GDM1 (cell line): ENCODE measurements at places on chromosomes 16 and 17.

- DNase-seq, result peak; percentile 52
Observed at GRCh38 chr17:49259663-49260010, 29.1 kb upstream of the PHOSPHO1 start.

DNA sequence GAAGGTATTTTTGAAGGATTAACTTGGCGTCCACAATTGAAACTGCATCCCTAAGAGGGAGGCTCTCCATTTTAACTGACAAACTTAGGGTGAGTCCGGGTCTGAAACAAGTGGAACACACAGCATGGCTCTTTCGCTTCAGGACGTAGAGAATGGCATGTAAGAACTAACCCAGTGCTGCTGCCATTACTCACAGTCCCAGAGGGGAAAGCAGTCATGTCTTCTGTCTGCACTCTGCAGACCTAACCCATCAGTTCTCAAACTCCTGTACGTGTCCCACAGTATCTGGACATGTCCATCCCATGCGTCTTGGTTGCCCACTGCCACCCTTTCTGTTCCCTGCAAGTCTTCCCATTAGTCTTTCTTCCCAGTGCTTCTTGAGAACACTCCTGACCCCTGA, 563 bp downstream of the ST6GALNAC1 start:
- DNase-seq, result no peak

DNA sequence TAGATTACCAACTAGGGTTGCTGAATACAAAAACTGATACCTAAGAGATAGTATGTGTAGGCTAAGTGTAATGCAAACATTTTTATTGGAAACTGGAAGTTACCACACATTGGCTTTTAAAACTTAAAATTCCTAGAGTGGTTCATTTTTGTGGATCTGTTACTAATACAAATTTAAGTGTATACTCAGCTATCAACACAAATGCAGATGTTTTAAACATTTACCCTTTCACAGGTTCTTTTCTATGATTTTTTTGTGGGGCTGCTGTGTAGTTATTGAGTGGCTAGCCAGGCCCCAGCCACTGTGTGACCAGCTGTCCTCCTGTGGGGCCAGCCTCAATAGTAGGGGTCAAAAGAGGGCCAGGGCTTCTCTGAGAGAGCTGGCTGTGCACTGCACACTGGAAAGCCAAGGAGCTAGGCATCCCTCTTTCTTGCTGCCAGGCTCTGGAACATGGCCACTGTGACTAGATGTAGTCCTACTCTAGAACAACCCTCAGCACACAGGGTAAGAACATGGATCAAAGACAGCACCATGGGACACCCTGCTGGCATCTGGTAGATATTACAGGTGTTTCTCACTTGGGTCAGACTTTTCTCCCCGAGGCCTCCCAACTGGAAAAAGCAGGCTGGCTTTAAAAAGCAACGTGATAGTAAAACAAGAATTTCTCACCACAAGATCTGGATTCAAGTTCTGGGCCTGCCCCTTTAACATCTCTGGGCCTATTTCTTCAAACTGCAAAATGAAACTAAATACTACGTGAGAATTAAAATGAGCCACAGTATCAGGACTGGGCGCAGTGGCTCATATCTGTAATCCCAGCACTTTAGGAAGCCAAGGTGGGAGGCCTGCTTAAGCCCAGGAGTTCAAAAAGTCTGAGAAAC, 7.3 kb upstream of the VEZF1 start:
- DNase-seq, result peak; percentile 67

DNA sequence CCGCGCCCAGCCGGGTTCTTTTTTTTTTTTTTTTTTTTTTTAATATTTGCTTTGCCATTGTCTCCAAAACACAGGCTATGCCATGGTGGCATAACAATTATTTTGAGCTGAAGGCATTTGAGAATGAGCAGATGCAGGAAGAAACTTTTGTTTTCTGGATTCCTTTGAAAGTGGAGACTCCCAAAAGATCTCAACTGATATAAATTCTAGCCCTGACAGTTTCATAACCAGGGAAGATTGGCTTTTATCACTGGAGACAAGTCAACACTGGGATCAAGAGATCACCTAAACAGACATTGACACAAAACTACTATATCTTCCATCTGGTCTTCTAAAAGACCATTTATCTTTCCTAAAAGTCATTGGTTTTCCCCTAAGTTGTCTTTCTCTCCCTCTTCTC, 10.1 kb upstream of the PRKCA start:
- no peak for DNase-seq

- DNase-seq, result no peak
Observed at GRCh38 chr17:41697122-41697962, 8.7 kb downstream of the EIF1 start.

DNA sequence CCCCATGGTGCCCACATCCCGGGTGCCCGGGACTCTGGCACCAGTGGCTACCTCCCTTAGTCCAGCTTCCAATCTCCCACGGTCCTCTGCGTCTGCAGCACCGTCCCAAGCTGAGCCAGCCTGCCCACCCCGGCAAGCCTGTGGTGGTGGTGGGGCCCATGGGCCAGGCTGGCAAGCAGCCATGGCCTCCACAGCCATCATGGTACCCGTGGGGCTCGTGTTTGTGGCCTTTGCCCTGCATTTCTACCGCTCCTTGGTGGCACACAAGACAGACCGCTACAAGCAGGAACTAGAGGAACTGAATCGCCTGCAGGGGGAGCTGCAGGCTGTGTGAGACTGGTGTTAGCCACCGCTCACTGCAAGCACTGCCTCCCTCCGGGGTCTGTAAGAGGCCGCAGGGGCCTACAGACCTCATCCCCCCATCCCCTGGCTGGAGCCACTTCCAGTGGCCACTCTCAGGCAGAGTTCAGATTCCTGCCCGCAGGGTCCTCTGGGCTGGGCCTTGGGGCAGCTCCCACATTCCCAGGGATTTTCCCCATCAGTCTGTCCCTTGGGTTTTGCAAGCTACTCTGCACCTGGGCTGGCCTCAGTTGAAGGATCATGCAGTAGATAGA, 3.9 kb upstream of the SETD1A start:
- DNase-seq, result peak; percentile 64
